ENCODE measurements at places on chromosomes 2 and 18.

GRCh38 chr18:49238433-49239042 lies 221.9 kb downstream of the DYM start:
- DNase-seq, result no peak

GRCh38 chr2:40405465-40405864 lies 46.4 kb downstream of the SLC8A1 start:
- no peak for DNase-seq

- no peak for DNase-seq
These were observed 11.8 kb upstream of the EN1 start for GRCh38 chr2:118859157-118859770.

- DNase-seq, result no peak
These were observed 2.4 kb downstream of the MOGAT1 start for GRCh38 chr2:222673883-222674282.

DNA sequence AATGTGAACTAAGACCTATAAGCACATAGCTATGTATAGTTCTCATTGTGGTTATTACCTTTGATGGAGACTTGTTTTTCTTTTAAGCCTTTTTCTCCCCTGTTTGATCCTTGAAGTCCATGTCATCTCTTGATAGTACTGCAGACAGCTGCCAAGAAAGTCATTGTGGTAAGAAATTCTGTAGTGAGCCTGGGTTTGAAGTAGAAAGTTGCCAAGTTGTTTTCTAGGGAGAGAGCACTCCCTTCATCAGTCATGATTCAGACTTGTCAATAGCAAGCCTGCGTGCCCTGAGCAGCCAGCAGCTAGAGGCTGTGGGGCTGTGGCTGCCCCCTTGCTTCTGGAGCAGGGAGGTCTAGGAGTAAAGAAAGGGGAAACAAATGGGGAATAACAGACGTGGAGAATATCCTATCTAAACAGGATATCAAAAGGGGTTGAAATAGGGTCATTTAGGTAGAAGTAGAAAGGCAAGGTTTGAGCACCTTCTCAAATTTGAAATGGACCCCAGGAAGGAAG lies 8.4 kb downstream of the SP5 start:
- DNase-seq, result no peak

- no peak for DNase-seq
These were observed 74.6 kb downstream of the CPS1 start for GRCh38 chr2:210630873-210631560.

- DNase-seq, result no peak
These were observed 454.1 kb upstream of the SALL3 start for GRCh38 chr18:78525366-78526111.

DNA sequence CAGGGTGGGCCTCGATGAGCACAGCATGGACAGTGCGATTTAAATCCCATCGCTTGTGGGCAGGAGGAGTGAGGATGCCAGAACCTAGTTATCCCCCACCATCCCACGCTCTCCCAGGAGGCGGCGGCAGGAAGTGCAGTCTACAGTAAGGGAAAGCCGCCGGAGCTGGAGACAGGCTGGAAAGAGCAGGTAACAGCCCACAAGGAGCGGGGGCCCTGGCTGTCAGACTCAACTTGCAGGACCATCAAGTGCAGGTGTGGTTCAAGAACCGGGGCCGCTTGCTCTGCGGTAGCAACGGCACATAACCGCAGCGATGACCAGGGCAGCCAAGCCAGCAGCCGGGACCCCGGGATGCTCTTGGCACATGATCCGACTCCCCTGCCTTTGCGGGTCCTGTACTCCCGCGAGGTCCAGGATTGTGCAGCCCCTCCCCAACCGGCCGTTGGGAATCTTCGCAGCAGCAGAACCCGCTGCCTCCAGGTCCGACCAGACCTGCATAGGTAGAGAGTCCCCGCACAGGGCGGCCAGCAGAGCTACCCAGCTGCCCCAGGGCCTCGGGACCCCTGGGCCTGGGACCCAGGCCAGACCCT lies 82.1 kb downstream of the BIN1 start:
- no peak for DNase-seq

DNA sequence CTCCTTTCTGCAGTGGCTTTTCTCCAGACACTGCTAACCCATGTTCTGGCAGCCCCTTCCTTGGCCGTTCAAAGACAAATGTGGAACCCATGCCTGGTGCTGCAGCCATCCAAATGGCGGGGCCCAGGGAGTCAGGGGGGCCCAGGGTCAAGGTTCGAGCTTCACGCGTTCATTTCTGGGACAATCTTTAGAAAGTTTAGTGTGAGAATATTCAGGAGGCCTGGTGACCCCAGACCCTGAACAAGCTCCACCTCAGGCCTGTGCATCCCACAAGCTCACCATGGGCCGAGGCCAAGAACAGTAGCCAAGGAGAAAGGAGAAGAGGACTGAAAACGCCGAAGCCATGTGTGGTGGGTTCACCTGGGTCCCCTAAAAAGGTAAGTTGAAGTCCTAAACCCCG lies 54.4 kb downstream of the ANKMY1 start:
- DNase-seq, result no peak

Data from activated CD4-positive, alpha-beta T cell treated with anti-CD3 and anti-CD28 coated beads for 1 hour (primary cell).